NCI-H446 treated with DMSO at 0.1 percent for 48 hours (cell line): ENCODE measurements at places on chromosomes 12 and 14.

DNA sequence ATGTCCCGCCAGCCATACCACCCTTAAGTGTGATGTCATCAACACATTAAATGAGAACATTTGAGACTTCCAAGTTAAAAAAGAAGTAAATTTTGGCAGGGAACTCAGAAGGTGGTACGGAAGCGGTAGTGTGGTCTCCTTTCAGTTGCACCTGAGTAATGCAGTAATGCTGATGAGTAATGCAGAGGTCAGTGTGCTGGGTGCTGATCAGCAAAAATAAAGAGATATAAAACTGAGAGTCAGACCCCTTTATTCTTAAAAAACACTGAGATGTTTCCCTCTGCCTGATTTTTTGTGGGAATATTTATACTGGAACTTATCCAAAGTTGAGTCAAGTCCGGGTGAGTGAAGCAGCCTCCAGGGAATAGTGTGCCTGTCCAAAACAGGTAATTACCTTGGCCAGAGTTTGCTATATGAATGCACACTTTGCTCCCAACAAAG lies 370.6 kb upstream of the PRICKLE1 start:
- peak; percentile 57 for DNase-seq

- no peak for DNase-seq
Observed at GRCh38 chr14:102234331-102235264, 70.4 kb downstream of the MOK start.

GRCh38 chr12:67647181-67647798 lies 1.3 kb upstream of the DYRK2 start:
- DNase-seq: no peak

GRCh38 chr12:30823156-30823699 lies 68.5 kb upstream of the CAPRIN2 start:
- DNase-seq: no peak

DNA sequence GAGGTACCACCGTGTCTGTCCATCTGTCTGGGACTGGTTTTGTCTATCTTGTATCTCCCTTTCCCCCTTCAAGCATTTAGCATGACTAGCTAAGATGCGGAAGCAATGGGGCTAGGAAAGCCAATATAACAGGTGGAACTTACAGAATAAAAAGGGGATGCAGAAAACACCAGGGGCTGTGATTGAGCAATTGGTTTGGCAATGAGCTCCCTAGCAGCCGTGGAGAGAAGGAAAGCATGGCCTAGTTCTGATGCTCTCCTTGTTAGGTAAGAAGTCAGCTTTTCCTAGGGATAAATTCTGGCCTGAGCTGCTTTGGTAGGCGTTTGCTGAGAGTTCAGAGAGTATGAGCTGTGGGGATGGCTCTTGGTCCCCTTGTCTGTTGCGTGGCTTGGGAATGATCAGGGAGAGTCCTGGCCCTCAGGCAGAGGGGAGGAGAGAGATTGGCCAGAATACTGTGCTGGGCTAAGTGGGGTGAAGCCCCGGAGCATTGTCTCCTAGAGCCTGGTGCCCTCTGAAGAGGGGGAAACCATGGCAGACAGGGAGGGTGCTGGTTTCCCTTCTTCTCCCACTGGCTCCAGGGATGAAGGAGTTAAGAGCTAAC lies 7.1 kb downstream of the SETD1B start:
- no peak for DNase-seq

GRCh38 chr12:45599196-45599595 lies 130.3 kb upstream of the ARID2 start:
- DNase-seq: no peak

GRCh38 chr14:31109257-31109656 lies 83.1 kb upstream of the STRN3 start:
- no peak for DNase-seq

- no peak for DNase-seq
Observed at GRCh38 chr12:53287741-53288216, 7.6 kb upstream of the PFDN5 start.

- DNase-seq: no peak
Observed at GRCh38 chr14:98926801-98927200, 345.2 kb downstream of the BCL11B start.

GRCh38 chr14:36130186-36130585 lies 46.3 kb downstream of the PTCSC3 start:
- no peak for DNase-seq

- DNase-seq: no peak
Observed at GRCh38 chr12:109562871-109563270, 10.4 kb downstream of the MMAB start.

DNA sequence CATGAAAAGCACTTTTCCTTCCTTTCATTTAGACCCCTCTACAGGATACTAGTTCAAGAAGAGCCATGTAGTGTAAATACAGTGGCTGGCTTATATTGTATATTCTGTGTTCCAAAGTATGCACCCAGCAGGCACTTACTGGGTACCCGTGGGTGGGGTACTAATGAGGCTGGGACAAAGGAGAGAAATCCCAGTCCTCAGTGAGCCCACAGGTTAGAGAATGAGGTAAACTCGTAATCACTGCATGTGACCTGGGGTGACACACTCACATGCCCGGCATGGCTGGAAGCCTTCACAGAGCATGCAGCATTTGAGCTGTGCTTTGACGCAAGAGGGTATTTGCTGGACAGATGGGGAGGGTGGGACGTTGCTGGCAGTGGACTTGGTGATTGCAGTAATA lies 17.1 kb downstream of the SLC24A4 start:
- DNase-seq: no peak

- no peak for DNase-seq
Observed at GRCh38 chr14:96484399-96484798, 17.8 kb upstream of the PAPOLA start.

- no peak for DNase-seq
Observed at GRCh38 chr12:4082809-4083403, 190.7 kb upstream of the CCND2 start.
